ENCODE measurements at places on chromosomes 4 and X.
A peak's percentile ranks its signal among the peaks of the same experiment; 100 is the strongest.

- peak; percentile 91 for DNase-seq
Measured at GRCh38 chr4:85833302-85833701, 358.4 kb downstream of the ARHGAP24 start.

DNA sequence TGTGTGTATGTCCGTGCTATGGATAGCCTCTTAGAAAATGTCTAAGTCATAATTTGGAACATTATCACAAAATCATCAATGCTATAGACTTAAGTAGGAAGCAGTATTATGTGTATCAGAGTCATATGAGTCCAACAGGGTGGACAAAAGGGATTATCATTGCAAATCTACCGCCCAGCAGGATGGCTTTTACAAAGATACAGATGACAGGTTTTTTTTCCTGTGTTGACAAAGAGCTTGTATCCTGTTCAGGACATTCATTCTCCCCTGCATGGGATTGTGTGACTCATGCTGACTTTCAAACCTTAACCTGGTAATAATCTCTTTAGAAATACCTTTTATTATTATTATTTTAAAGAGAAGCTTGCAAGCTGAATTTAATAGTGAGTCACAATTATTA, 310.3 kb upstream of the GNPDA2 start:
- DNase-seq, result peak; percentile 13

DNA sequence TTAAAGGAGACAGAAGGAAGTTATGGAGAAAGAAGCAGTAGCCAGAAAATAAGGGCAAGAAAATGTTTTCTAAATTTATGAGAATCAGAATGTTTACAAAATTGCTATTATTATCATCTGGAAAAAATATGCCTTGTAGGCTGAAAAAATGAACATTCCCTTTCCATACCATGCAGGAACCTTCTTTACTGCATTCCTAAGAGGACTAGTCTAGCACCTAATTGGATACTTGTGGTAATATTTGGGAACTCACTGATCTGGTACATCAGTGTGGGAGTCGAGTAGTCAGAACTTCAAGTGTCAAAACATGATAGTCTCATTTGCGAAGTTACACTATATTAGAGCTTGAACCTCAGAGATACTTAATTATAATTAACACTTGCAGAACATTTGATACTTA, 51.9 kb downstream of the TET2 start:
- DNase-seq, result no peak

DNA sequence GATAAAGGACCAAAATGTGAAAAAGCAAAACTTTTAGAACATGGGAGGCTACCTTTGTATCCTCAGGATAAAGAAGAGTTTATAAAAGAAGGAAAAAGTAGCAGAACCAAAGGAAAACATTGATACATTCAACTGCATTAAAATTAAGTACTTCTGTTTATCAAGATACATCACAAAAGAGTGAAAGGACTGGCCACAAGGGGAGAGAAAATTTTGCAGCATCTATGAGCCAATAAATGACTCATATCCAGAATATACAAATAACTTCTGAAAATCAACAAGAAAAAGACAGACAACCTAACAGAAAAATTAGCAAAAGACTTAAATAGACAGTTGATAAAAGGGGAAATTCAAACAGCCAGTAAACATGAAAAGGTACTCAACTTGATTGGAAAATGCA, 177.1 kb downstream of the RBMX2 start:
- DNase-seq, result no peak

GRCh38 chr4:10096201-10096977, 20.2 kb downstream of the WDR1 start:
- DNase-seq, result no peak

DNA sequence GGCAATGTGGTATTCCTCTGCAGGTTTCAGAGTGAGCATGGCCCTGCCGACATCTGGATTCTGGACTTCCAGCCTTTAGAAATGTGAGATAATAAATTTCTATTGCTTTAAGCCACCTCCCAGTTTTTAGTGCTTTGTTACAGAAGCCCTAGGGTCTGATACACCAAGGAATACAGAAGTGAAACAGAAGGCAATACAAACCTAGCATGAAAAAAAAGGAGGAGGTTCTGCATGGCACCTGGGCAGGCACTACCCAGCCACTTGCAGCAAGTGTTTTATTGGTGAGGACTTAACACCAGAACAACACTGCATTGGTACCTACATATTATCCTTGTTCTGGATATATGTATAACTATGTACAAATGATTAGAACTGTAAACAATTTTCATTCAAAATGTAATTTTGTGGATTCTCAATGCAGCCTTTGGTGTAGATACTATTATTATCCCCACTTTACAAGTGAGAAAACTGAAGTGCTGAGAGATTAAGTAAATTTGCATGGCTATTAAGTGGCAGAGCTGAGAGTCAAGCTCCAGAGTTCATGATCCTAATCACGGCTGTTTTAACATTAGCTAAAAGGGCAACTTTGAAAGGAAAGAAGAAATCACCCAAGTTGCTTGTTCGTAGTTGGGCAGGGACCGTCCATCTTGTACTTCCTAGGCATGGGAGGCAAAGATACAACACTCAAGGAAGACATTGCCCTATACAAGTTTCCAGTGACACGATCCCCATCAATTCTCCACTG, 71.8 kb downstream of the IL21 start:
- no peak for DNase-seq

- no peak for DNase-seq
Measured at GRCh38 chrX:153400146-153401132, 711 bp downstream of the PNMA6E start.

DNA sequence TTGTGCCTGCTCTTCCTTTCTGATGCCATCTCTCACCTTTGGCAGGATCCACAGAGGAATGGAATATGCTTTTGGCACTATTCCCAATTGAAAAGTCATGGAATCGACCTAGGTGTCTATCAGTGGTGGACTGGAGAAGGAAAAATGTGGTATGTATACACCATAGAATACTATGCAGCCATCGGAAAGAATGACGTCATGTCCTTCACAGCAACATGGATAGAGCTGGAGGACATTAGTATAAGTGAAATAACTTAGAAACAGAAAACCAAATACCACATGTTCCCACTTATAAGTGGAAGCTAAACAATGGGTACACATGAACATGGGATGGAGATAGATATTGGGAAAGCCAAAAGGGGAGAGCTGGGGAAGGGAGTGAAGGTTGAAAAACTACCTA, 58.3 kb upstream of the SMIM31 start:
- DNase-seq, result no peak

DNA sequence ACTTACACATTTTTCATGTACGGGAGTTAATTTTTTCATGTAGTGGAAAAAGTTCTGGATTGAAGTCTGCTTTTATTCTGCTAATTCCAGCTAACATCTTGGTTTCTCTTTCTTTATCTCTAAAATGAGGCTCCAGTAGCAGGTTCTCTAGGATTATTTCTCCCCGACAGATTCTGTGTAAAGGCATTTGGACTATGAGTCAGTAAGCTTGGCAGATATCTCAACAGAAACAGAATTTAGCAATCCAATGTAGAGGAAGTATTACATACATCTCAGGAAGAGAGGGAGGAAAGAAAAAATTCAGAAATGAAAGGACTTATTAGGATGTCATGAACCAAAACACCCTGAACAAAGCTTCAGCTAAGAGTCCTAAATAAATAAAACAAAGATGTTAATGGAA, 1682.3 kb upstream of the TENM3 start:
- no peak for DNase-seq

DNA sequence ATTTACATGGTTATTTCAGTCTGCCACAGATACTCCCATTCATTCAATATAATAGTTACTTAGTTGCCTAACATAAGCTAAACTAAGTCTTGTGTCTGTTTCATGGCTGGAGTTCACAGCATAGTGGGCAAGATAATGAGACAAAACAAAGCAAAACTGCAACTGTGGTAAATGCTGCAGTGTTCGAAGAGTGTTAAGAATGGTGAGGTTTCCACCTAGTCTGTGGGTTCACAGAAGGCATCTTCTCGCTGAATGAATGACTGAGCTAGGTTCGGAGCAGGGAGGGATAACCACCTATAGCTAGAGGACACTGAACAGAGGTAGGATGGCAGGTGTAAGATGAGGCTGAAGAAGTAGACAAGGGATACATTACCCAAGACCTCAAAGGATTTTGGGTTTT, 171.0 kb downstream of the FBXW7 start:
- no peak for DNase-seq

DNA sequence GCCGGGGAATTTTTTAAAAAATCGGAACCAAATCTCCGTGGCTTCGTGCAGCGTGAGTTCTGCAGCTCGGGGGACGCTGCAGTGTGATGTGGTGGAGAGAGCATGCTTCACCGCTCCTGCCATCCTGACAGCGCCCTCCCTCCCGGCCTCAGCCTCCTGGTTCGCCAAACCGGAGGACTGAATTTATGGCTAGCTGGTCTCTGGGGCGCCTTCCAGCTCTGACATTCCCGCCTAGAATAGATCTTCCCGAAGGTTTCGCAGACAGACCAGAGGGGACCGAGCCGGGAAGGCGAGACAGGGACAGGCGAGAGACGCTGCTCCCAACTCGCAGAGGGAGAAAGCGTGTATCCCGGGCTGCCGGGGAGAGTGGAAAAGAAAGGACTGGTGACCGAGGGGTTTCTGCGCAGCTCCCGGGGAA, 25.9 kb downstream of the HOPX start:
- peak; percentile 72 for DNase-seq

- DNase-seq, result peak; percentile 77
Measured at GRCh38 chr4:144575181-144575580, 70.8 kb upstream of the HHIP start.

DNA sequence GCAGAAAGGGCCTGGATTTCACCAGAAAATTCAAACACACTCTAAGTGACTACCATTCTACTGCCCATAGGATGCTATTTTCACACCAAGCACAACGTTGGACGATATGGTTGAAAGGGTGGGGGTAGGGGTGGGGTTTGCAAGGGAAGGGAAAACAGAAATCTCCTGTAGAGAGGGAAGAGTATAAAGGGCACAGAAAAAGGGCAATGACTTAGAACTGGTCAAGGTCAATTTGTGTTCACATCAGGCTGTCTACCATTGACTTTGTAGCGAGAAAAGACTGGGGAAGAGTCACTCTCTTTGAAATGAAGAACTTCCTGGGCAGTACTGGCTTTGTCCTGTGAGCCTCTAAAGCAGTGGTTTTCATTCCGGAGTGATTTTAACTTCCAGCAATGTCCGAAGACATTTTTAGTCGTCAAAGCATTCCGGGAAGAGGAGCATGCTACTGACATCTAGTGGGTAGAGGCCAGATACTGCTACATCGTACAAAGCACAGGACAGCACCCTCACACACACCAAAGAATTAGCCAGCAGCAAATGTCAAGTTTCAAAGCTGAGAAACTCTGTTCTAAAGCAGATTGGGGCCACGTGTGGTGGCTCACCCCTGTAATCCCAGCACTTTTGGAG, 48.4 kb upstream of the SLC7A3 start:
- DNase-seq, result peak; percentile 37

GRCh38 chr4:25792876-25793275, 69.9 kb downstream of the SEL1L3 start:
- DNase-seq, result no peak

- no peak for DNase-seq
Measured at GRCh38 chrX:148229801-148230303, 248.7 kb downstream of the FMR1NB start.

GRCh38 chr4:181858741-181859140, 384.5 kb upstream of the TENM3 start:
- no peak for DNase-seq

GRCh38 chr4:118326585-118326984, 26.2 kb downstream of the PRSS12 start:
- DNase-seq, result no peak

DNA sequence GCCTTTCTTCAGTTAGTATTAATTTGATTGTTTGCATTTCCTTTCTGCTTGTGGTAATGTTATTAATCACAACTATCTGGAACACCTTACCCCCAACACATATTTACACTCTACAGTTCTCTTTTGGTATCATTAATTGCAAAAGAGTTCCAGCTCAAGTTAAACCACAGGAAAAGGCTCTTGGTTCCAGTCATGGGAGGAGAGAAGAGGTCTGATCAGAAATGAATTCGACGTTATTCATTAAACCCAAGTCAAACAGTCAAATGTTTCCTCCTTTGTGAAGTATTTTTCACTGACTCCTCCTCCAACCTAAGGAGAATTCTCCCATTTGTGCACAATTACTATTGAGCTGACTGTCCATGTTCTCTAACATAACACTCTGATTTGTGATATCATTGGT, 91.4 kb downstream of the SLC39A8 start:
- DNase-seq, result no peak

DNA sequence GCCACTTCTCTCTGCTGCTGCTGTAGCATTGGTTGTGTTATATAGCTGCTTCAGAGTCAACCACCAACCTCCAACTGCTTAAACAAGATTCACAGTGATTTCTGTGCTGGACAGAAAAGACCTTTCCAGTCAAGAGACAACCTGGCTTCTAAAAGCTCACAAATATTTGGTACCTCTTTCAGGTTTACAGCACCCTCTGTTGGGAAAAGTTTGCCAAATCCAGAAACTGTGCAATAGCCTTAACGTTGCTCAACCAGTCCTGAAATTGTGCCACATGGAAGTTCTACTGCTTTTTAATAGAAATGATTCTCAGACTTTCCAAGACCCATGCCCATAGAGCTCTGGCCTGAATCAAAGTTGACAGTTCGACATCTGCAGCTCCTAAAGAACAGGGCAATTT, 842.1 kb upstream of the HTR2C start:
- peak; percentile 11 for DNase-seq

DNA sequence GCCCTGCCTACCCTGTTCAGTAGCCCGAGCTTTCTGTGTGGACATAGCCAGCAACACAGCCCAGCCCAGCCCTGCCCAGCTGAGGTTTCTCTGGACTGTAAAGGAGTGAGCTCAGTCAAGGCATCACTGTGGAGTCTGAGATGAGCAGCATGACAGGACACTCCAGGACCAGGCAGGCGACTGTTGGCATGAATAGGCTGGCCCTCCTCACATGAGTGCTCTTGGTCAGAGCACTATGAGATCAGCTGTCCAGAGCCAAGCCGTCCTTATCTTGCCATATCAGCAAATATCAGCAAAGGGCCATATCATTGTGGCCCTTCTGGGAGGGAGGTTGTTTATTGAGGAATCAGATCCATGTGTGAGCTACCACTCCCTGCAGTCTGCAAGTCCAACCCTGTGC, 30.9 kb downstream of the REELD1 start:
- DNase-seq, result no peak

DNA sequence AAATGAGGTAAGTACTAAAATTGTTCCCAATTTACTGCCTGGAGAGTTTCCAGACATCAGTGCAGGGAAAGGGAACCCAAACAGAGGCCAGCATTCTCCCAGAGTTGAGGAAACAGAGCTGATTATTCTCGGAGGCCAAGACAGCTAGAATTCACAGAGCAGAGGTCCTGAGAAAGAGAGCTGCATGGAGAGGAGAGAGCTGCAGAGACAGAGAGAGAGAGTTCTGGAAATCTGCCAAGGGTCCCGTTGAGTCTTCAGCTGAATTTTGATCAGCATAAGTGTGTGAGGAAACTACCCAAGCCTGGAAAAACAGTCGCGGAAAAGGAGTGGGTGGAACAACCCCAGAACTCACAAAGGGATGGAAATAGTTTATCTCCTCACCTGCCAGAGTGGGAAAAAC, 43.8 kb upstream of the GPR173 start:
- DNase-seq, result peak; percentile 24

GRCh38 chr4:174213731-174214100, 69.8 kb downstream of the FBXO8 start:
- peak; percentile 45 for DNase-seq

Data from eye (tissue), 1 donor.